GM12891 (cell line): ENCODE measurements at places on chromosomes 16 and 17.

DNA sequence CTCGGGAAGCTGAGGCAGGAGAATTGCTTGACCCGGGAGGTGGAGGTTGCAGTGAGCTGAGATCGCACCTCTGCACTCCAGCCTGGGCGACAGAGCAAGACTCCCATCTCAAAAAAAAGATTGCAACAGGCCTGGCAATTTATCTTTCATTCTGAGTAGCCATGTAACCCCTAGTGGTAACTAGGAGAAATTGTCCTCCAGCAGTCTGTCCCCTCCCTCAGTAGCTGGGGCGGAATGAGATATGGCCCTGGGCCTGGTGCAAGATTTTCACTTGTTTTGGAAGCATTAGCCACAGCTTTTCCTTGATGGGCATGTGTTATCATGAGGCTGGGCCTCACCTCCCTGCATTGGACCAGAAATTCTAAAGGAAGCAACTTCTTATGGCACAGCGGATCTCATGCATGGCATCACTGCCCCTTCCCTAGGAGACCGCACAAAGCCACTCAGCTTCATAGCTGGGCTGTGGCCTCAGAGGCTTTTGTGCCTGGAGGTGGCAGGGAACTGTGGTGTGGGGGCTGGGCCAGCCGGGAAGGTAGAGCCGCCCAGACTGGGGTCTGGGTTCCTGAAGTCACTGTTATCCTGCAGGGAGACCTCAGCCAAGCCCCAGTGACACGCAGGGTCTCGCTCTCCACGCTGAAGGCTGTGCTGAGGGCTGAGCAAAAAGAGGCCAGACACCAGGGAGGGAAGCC, 13.4 kb downstream of the NATD1 start:
- DNase-seq = peak; percentile 73

DNA sequence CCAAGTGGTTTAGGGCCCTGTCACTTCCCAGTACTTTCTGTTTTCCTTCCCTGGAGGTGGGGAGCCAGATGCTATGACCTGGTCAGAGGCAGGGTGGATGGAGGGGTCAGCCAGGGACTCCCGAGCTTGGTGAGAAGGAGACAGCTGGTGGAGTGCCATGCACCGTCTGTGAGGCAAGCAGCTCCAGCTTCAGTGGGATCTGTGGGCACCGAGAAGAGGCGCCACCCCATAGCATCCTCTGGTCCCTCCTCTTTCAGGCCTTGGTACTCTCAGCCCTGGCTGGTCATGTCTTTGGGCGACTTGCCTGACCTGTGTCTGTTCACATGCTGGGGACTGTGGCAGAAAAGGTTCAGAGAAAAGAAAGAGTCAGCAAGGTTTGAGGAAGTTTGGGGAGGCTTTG, 299.3 kb upstream of the N4BP1 start:
- no peak for DNase-seq

DNA sequence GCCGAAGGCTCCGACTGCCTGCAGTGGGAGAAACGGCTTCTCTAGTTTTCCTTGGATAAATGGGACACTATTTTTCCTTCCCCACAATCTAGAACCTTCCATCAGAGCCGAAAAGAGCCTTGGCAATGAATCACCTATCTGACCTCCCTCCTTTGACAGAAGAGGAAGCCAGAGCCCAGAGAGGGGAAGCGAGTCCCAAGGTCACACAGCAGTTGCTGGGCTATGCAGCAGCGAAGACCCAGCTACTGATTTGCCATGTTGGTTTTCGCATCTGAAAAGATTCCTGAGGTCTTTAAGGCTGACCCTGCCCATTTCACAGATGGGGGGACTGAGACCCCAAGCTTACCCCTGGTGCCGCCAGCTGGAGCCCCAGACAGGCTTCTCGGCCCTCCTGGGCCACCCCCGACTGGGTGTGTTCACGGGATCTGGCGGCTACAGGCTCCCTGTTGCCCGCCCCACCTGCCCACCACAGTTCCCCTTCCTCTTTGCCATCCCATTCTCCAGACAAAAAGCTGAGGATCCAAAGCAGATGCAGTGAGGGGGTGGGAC, 45.9 kb downstream of the RAI1 start:
- DNase-seq = no peak

- no peak for DNase-seq
These were observed 24.5 kb upstream of the TEKT1 start for GRCh38 chr17:6856051-6856450.

- no peak for DNase-seq
These were observed 71.3 kb downstream of the FTO start for GRCh38 chr16:53775106-53775820.

GRCh38 chr16:5069854-5070253, 1.8 kb upstream of the ALG1 start:
- no peak for DNase-seq

DNA sequence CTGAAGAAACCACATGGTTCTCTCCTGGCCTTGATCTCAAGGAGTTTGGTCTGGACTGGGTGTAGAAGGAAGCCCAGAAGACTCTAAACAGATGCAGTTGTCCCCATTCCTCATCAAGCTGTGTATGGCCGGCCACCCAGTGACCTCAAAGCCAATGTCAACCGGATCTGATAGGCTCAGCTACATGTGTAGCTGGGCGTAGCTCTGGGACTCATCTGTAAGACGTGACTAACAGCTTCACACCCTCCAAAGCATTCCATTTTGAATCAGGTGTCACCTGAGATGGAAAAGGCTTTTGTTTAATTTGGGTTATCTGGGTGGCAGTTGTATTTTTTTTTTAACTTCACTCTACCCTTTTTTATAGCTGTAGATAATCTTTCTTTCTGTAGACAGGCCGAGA, 130.4 kb downstream of the ABCC12 start:
- no peak for DNase-seq

DNA sequence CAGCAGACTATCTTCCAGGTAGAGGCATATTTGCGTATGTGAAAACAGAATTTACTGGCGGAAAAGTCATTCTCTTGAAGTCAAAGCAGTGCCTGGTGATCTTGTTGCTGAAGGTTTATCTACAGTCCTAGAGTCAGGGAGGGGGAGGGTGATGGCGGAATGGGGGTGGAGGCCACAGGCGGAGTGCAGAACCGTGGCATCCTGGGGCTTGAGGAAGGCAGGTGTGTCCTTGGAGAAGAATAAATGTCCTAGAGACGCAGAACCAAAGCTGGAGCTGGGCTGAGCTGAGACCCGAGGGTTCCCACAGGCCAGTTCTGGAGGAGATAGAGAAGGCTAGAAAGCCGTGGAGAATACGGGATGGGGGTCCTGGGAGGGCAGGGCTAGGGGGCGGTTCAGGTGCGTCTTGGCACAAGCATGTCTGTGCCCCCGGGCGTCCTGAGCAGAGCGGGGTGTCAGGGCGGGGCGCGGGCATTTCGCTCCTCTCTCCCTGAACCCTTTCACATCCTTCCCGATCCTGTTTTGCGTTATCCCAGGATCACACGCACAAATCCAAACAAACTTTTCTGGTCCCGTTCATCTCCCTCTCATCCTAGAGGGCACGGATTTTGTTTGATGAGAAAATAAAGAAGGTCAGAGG, 76.9 kb upstream of the CREBBP start:
- no peak for DNase-seq

DNA sequence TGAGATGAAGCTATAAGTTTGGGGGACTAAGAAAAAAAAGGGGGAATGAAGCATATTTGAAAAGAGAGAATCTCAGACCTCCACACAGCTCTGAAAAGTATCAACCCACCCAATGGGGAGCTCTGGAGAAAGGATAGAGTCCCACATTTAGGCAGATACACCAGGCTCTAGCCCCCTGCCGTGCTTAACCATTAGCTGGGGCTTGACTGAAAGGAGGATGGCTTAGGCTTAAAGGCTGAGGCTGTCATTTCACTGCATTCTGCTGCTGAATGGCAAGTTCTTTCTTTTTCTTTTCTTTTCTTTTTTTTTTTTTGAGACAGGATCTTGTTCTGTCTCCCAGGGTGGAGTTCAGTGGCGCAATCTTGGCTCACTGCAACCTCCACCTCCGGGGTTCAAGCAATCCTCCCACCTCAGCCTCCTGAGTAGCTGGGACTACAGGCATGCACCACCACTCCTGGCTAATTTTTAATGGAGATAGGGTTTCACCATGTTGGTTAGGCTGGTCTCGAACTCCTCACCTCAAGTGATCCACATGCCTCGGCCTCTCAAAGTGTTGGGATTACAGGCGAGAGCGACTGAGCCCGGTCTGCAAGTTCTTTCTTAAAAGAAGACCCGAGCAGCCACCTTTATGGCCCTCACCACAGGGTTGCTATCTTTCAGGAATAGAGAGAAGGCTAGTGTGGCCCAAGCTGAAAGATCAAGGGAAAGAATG, 9.0 kb upstream of the MMP2 start:
- DNase-seq = no peak

GRCh38 chr17:48625495-48626244, 488 bp downstream of the HOXB9 start:
- no peak for DNase-seq

GRCh38 chr17:29412780-29413565, 22.8 kb downstream of the TAOK1 start:
- no peak for DNase-seq

GRCh38 chr17:82248815-82249674, 20.2 kb downstream of the SLC16A3 start:
- no peak for DNase-seq

GRCh38 chr17:46023783-46024388, 24.8 kb downstream of the STH start:
- no peak for DNase-seq

DNA sequence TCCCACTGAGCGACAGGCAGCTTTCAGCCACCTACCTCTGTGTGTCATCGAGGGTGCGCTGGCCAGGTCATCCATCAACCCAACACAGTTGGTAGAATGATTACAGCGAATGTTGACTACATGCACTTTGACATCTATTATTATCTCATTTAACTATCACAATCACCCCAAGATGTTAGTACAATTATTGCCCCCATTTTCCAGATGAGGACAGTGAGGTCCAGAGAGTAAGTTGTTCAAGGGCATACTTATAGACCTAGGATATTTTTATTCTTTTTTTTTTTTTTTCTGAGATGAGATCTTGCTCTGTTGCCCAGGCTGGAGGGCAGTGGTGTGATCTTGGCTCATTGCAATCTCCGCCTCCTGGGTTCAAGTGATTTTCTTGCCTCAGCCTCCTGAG, 8.3 kb upstream of the ITGAM start:
- DNase-seq = no peak

- no peak for DNase-seq
These were observed 49.9 kb downstream of the RBFOX1 start for GRCh38 chr16:7382521-7382920.
